ENCODE measurements at places on chromosomes 16 and 17.

DNA sequence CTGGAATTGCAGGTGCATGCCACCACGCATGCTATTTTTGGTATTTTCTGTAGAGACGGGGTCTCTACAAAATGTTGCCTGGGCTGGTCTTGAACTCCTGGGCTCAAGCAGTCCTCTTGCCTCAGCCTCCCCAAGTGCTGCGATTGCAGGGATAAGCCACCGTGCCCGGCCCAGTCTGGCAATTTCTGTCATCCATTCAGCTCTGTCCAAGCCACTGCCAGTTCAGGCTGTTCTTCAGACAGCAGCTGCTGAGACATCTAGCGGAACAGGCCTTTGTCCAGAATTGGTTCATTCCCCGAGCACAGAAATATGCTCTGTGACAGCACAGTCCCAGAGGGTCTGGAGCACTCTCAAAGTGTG, 5.4 kb downstream of the SLC47A1 start:
- no peak for DNase-seq

DNA sequence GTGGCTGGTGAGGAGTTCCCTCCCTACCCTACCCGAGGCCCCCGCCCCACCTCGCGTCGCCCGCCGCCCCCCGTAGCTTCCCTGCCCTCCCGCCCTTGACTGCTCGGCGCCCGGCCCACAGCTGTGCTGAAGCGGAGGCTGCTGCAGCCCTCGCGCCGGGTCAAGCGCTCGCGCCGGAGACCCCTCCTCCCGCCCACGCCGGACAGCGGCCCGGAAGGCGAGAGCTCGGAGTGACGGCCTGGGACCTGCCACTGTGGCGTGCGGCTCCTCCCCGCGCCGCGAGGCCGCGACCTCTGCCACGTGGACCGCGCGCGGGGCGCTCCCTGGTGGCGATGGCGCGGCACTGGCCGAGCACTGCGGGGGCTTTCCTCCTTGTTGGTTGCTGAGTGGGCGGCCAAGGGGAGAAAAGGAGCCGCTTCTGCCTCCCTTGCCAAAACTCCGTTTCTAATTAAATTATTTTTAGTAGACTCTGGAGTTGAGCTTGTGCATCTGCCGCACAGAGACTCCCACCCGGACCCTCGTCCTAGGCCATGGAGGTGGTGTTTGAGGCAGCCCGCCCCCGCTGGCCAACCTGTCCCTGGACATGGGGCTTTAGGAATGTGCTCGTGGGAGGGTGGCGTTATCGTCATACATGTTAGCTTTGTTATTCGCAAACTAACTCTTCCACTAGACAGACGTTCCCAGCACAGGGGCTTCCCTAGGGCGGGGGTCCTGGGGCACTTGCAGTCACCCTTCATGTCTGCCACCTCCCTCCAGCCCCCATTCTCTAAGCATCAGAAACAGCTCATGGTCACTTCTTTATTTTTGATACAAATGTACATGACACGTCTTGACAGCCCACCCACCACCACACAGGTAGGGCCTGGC, 4.4 kb downstream of the TP53I13 start:
- DNase-seq, result no peak

GRCh38 chr16:11384184-11384955, 39.1 kb downstream of the RMI2 start:
- no peak for DNase-seq

- no peak for DNase-seq
Measured at GRCh38 chr17:43015579-43015978, 6.6 kb downstream of the VAT1 start.

DNA sequence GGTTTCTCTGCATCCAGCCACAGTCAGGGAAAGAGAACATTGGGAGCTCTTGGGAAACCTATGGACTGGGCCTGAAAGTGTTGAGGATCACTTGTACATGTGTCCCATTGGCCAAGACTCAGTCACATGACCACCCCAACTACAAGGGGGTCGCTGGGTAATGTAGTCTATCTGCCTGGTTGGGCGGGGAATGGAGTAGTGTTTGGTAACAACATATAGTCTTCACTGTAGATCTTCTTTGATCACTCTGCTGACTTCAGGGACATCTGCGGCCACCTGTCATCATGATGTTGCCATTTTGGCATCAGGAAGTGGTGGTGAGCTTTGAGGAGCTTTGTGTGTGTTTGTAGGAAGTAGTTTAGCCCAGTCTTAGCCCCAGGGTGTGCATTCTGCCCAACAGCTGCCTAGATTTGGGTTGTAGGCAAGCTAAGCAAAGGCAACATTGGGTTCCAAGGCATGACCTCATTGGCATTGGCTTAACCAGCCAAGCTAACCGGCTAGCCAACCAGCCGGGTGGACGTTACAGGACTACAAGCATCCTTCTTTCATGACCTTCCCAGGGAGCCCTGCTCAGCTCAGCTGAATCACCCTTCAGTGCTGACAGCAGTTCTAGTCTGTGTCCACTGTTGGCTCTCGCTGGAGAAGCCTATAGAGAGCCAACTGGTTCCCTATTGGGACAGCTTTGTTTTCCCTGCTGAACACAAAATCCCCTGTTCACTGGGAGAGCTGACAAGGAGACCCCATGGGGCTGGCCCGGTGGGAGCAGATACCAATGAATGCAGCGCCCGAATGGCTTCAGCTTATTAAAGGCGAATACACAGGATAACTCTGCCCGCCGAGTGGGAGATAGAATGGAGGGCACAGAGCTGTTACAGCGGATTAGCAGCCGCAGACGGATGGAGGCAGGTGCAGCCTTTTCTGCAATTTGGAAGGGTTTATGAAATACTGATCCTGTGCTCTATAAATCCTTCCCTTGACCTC, 178.6 kb downstream of the NTN1 start:
- no peak for DNase-seq

- no peak for DNase-seq
Measured at GRCh38 chr17:82088838-82089722, 9.0 kb downstream of the FASN start.

DNA sequence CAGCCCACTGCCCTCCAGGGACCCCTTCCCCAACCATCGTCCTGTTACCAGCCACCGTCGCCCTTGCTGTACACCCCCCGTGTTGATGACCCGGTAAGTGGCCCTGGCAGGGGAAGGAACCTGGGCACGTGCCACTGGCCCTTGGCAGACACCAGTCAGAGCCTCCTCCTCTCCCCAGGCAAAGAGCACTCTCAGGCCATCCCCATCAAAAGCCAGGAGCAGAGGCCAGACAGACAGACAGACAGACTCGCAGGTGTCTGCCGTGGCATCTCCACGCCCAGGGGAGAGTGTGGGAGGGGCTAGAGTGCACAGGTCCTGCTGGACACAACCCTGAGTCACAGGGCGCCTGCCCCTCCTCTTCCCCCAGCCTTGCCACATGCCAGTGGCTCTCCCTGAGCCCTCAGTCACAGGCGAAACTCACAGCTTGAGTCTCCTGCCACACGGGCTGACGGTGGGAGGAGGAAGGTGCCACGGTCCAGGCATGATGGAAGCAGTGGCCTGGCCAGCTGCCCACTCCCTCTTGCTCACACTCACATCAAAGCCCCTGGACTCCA, 7.8 kb downstream of the CLCN7 start:
- no peak for DNase-seq

GRCh38 chr16:10936272-10936984, 5.8 kb downstream of the DEXI start:
- no peak for DNase-seq

- DNase-seq, result no peak
Measured at GRCh38 chr16:53973021-53973420, 269.1 kb downstream of the FTO start.

DNA sequence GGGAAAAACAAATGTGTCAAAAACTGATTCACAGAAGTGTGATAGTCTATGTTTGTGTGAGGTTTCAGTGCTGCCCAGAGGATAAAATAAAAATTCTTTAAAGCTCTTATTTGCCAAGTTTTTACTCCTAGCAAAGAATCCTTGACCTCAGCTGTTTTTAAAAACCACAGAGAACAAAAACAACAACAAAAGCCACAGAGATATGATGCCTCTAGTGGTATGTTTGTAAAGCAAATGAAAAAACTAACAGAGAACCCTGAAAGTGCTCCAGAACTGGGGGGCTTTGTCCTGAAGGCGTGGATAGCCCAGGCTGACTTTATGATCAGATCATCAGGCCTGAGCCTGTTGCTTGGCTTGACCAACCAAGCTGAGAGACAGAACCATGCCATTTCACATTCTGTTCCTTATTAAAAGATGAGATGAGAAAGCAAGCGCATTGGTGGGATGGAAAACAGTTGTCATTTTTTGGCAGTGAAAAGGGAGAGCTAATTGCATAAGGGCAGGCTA, 411.0 kb downstream of the CPPED1 start:
- DNase-seq, result no peak

DNA sequence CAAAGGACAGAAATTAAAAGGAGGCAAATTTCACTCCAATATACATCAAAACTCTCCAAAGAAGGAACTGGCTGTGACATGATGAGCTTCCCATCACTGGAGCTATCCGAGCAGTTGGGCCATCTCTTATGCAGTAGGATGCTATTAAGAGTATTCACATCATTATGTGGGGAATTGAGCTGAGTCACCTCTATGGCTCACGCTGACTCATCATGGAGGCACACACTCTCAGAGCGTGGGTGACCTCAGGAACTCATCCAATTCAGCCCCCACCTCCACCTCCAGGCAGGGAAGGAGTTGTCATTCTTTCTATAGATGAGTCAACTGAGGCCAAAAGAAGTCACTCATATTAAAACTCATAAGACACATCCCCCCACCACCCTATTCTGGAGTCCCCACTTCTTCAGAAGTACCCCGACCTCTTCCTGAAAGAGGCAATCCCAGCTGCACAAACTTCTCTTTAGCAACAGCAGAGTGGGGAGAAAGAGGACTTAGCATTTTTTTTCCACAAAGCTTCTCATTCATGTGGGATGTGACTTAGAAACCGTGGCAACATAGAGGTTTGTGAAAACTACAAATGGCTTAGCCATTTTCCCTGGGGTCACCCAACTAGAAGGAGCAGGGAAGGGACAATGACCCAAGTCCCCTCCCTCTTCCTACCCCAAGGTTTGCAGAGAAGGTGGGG, 32.5 kb downstream of the ABCC12 start:
- peak; percentile 94 for DNase-seq

DNA sequence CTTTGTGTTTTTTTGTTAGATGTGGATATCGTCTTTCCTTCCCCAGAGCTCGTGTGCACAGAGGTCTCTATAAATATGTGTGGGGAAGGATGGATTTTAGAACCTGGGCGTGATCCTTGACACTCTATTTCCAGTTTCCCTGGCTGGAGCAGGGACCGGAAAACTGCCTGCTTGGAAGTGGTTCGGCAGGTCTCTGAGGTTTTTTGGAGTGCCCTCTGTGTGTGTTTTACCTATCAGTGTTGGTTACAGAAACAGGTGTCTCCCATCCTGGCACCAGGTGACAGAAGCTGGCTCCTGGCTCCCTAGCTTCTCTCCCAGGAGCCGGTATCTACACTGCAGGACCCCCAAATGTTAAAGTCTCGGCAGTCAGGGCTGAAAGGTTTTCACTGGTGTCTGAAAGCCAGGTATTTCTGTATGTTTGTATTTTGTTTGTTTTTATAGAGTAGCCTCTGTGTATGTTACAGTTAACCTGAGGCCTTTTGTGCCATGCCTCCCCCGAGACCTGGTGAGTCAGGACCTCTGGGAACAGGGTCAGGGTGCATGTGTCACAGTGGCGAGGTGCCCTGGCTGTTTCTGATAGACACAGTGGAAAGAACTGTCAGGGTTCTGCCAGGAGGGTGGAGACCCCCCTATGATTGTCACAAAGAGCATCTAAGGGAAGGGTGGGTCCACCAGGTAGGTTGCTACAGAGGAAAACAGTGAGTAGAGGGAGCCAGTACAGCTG, 31.3 kb downstream of the ZC3H18 start:
- no peak for DNase-seq

- DNase-seq, result no peak
Measured at GRCh38 chr17:37065486-37066321, 117.0 kb downstream of the AATF start.

DNA sequence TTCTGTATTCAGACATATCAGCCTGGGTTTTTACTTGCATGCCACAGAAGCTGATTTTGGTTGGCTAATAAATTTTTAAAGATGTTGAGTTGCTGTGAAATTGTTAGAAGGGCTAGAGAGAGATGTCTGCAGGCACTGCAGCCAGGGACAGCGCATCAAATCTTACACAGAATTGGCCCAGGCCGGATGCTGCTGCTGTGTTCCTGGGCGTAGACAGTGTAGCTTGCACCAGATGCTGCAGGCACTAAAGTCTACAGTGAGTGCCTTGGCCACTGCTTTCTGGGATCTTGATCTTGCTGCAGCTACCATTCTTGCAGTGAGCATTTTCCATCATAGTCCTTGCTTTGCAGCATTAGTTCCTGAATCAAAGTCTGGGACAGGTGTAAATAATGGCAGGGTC, 169.9 kb downstream of the SPECC1 start:
- no peak for DNase-seq

- no peak for DNase-seq
Measured at GRCh38 chr17:74777901-74778515, 1.9 kb upstream of the NAT9 start.

- no peak for DNase-seq
Measured at GRCh38 chr16:27174007-27174406, 29.3 kb upstream of the KDM8 start.

DNA sequence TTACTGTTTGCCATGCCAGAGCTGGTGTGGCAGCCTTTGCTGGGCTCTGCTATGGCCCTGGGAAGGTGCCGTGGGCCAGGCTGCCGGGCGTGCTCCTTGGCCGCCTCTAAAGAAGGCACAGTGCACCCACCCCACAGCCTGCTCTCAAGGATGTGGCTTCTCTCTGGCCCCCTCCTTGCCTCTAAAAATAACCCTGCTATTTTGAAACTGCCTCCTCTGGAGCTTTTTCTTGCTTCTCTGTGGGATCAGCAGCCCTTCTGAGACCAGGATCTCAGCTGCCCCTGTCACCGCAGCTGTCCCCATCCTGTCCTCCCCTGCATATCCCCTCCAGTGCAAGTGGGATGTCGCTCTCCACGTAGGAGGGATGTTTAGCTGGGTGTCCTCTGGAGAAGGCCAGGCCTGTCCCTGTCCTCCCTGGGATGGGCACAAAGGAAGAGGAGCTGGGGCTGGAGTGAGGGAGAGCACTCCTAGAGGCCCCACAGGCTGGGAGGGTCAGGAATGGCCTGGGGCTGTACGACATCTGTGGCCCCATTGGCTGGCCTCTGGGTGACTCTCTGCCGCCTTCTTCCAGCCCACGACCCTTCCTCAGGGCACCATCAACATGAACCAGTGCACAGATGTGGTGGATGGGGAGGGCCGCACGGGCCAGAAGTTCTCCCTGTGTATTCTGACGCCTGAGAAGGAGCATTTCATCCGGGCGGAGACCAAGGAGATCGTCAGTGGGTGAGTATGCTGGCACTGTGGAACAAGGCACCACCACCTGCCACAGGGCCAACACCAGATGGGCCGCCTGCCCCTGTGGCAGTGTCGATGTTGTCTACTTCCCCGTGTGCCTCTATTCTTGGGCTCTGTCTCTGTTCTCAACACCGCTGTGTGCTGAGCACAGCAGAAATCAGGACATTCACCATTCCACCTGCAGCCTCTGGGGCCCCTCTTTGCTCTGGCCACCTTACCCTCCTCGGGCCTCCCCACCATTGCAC, 79.7 kb downstream of the PLD6 start:
- no peak for DNase-seq

DNA sequence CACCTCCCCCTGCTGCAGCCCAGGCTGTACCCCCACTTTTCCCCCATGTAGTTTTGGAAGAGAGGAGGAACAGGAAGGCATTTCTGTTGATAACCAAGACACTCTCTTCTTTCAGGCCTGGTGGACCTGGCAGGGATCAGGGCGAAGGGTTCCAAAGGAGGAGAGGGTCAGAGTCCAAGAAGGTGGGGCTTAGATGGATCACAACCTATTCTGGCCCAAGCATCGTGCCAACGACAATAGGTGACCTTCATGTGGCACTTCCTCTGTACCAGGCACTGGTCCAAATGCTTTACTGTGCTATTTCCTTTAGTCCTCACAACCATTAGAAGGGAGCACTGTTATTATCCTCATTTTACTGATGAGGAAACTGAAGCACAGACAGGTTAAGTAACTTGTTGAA, 84.3 kb downstream of the TMEM132E start:
- DNase-seq, result no peak

All from amniotic stem cell (primary cell).